ENCODE measurements at places on chromosomes 3 and 15. TPM values are rescaled to one million over a fixed set of nuclear protein-coding genes. Genes with fewer than 3 reads are reported as not detected.

Gene C2CD4A
- not detected for total RNA-seq

Gene VIPR1
- 2.4 TPM for total RNA-seq

Gene INTS14
- total RNA-seq = 23.5 TPM

Gene MYEF2
- total RNA-seq = 10.7 TPM

Gene MNS1
- total RNA-seq = not detected

Gene ZNF860
- not detected for total RNA-seq

Gene SCG3
- not detected for total RNA-seq

- no peak overlapping the region for H3K4me3 ChIP-seq
- no peaks in the 10 kb centered on the region for H3K27me3 ChIP-seq
- peaks cover 6% of the 10 kb centered on the region for H3K36me3 ChIP-seq
- no peaks in the 10 kb centered on the region for H3K4me1 ChIP-seq
- no peak for DNase-seq
Observed at GRCh38 chr3:183931881-183932280, 47.2 kb upstream of the PARL start.

DNA sequence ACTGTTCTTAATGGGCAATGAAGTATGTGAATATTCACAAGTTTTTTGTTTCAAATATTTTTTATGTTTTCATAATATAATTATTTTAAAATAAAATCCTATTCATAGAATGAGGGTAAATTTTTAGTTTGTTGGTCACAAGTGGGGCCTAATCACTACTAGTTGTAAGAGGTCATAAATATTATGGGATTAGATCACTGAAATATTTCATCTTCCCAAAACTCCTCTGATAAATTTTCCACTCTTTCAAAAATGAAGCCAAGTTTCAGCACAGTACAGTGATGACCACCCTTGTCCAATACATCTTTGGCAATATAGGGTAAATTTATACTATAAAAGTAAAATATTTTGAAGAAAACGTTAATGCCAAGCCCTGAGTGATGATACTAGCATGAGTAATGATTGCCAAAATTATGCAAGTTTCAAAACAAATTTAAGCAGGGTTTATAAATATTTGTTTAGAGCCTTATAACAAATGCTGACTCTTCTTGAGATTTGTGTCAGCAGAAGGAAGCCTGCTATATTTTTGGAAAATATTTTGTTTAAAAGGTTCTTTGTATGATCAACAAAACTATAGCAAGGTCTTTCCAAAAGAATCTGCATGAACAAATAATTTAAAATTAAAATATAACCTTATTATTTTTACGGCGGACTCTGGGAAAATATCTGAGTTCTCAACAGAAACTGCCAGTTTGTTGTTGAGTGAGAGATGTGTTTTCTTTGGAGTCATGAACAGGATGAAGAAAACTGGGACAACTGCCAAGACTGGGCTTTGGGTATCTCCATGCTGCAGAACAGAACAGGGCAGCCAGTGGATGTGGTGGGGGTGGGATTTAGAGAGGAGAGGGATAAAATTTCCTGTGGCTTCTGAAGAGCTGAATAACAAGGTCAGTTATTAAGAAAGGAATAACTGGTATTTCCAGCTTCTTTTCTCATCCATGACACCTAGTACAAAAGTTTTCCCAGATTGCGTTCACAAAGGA lies 17.9 kb upstream of the TM4SF1 start:
- no peaks in the 10 kb centered on the region for H3K4me1 ChIP-seq
- H3K4me3 ChIP-seq = no peak overlapping the region
- no peaks in the 10 kb centered on the region for H3K36me3 ChIP-seq
- DNase-seq = no peak

- no peak for DNase-seq
- no peaks in the 10 kb centered on the region for H3K27me3 ChIP-seq
- no peaks in the 10 kb centered on the region for H3K4me1 ChIP-seq
- no peaks in the 10 kb centered on the region for H3K36me3 ChIP-seq
- H3K27ac ChIP-seq = no peak overlapping the region
- H3K4me3 ChIP-seq = no peak overlapping the region
Observed at GRCh38 chr3:78801926-78802561, 965.8 kb downstream of the ROBO1 start.

DNA sequence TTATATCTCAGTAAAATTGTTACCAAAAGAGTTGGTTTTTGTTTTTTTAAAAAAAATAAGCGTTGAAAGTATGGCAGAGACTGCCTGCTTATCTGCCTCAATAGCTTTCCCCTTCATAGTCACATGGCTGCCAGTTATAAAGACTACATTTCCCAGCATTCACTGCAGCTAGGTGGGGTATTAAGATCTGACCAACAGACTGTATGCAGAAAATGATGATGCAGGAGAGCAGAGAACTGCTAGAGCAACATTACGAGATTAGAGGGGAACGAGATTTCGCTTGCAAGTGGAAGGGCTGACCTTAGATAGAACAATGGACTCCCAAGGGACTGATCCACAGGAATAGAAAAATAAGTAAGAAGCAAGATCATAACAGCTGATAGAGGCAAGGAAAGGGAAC lies 14.3 kb downstream of the RHOA start:
- peaks cover 23% of the 10 kb centered on the region for H3K36me3 ChIP-seq
- H3K4me1 ChIP-seq = peaks cover 63% of the 10 kb centered on the region
- H3K4me3 ChIP-seq = no peak overlapping the region
- peak; percentile 46 for DNase-seq
- no peak overlapping the region for H3K27ac ChIP-seq
- H3K27me3 ChIP-seq = no peaks in the 10 kb centered on the region

DNA sequence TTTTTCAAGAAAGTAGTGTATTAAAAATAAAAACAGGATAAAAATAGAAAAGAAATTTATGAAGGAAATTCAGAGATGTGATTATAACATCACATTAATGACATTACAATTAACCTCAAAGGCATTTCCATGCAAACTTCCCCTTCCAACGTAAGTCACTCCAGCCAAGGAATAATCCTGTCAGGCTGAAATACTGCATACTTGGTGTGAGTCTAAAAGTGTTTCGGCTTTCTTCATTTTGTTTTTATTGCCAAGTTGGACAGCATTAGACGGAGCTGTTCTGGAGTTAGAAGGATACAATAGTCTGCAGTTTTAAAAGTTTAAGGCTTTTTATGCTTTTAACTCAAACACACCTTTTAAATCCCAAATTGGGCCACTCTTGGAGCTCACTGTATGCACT lies 435.0 kb downstream of the MECOM start:
- H3K4me1 ChIP-seq = no peaks in the 10 kb centered on the region
- no peak overlapping the region for H3K4me3 ChIP-seq
- DNase-seq = no peak
- no peaks in the 10 kb centered on the region for H3K27me3 ChIP-seq
- H3K27ac ChIP-seq = no peak overlapping the region

- DNase-seq = no peak
- H3K27me3 ChIP-seq = no peaks in the 10 kb centered on the region
- H3K27ac ChIP-seq = no peak overlapping the region
- peaks cover 8% of the 10 kb centered on the region for H3K4me1 ChIP-seq
Observed at GRCh38 chr3:101690972-101691371, 4.5 kb upstream of the RPL24 start.

- H3K4me1 ChIP-seq = no peaks in the 10 kb centered on the region
- no peak overlapping the region for H3K4me3 ChIP-seq
- H3K27me3 ChIP-seq = no peaks in the 10 kb centered on the region
- H3K27ac ChIP-seq = no peak overlapping the region
Observed at GRCh38 chr3:105222568-105223093, 144.1 kb upstream of the ALCAM start.

GRCh38 chr15:51049081-51049480 lies 45.6 kb downstream of the TNFAIP8L3 start:
- H3K36me3 ChIP-seq = no peaks in the 10 kb centered on the region
- no peaks in the 10 kb centered on the region for H3K4me1 ChIP-seq
- H3K4me3 ChIP-seq = no peak overlapping the region
- H3K27me3 ChIP-seq = no peaks in the 10 kb centered on the region

DNA sequence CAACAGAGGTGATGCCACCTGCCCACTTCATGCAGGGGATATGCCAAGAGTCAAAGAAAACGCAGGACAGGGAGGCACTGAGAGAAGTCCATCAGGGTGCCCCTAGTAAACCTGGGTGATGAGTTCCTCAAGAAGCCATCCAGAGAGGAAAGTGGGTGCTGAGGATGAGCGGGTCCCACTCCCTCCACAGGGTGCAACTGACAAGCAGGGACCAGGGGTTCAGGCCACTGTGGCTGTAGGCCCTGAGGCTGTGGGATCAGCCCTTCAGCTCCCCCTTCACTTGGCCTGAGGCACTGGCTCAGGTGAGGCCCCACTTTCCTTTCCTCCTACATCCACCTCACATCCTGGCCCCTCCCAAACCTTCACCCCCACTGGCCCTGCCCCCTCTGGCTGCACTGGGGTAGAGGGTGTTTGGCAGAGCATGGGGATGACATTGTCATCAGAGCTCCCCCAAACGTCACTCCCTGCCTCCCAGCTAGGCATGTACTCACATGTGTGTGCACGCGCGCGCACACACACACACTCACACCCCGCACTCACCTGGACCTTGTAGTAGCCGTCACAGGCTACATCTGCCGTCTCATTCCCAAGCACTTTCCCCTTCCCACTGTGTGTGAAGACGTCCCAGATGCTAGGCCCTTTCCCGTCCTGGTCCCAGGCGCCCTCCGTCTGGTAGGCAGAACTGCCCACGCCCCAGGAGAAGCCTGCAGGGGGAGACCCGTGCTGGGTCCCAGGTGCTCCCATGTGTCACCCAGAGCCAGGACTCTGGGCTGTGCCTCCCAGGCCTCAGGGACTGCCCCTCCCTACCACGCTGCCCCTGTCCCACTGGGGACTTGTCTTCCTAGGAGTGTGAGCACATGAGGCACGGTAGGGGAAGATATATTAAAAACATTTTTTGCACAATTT lies 1.4 kb downstream of the LCTL start:
- no peaks in the 10 kb centered on the region for H3K36me3 ChIP-seq
- H3K4me1 ChIP-seq = peaks cover 6% of the 10 kb centered on the region
- no peak overlapping the region for H3K4me3 ChIP-seq
- DNase-seq = no peak
- H3K27me3 ChIP-seq = no peaks in the 10 kb centered on the region

DNA sequence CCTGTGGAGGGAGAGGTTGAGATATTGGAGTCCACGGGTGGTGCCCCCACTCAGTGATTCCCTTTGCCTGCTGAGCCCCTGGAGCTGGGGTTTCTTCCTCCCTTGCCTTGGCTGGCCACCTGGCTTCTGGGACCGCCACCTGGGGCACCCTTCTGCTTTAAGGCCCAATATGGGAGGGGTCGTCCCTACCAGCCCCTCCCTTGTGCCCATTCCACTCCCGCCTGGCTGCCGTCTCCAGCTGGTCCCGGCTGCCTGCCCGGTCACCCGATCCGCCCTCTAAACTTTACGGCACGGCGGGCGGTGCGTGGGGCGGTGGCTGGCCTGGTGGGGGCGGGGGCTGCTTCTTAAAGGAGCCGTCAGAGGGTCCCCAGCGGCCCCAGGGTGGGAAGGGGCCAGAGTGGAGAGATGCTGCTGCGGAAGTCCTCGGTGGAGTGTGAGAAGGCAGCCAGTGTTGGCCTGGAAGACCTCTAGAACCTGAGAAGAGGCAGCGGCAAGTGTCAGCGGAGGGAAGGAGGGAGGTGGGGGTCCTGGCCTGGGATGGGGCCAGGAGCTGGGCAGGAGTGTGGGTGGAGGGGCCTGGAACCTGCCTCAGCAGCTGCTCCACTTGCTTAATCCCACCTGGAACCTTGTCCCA lies 1.6 kb upstream of the SEMA3B start:
- no peak overlapping the region for H3K27ac ChIP-seq
- no peaks in the 10 kb centered on the region for H3K4me1 ChIP-seq
- no peaks in the 10 kb centered on the region for H3K36me3 ChIP-seq
- no peak for DNase-seq
- H3K27me3 ChIP-seq = peaks cover 3% of the 10 kb centered on the region

- DNase-seq = no peak
- H3K36me3 ChIP-seq = no peaks in the 10 kb centered on the region
- H3K4me3 ChIP-seq = peak overlapping the region; percentile 59
Observed at GRCh38 chr15:57298843-57299550, 77.3 kb upstream of the CGNL1 start.

DNA sequence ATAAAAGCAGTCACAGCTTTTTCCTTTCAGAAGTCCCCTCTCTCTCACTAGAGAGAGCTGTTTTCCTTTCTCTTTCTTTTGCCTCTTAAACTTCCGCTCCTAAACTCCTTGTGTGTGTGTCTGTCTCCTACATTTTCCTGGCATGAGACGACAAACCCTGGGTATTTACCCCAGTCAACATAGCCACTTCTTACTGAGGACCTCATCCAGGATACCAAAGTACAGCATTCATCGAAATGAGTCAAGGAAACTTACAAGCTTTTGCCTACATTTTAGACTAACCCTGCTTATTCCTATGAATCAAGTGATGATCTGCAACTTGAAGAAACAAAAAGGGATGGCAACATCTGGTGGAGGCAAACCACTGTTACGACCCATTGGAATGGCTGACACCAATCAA lies 16.7 kb downstream of the PATL2 start:
- H3K27me3 ChIP-seq = no peaks in the 10 kb centered on the region
- no peak for DNase-seq
- H3K36me3 ChIP-seq = no peaks in the 10 kb centered on the region
- no peak overlapping the region for H3K27ac ChIP-seq
- H3K4me3 ChIP-seq = no peak overlapping the region
- peaks cover 7% of the 10 kb centered on the region for H3K4me1 ChIP-seq

- no peak overlapping the region for H3K4me3 ChIP-seq
- no peak for DNase-seq
- H3K4me1 ChIP-seq = peaks cover 8% of the 10 kb centered on the region
Observed at GRCh38 chr3:129348734-129349133, 70.1 kb downstream of the HMCES start.

DNA sequence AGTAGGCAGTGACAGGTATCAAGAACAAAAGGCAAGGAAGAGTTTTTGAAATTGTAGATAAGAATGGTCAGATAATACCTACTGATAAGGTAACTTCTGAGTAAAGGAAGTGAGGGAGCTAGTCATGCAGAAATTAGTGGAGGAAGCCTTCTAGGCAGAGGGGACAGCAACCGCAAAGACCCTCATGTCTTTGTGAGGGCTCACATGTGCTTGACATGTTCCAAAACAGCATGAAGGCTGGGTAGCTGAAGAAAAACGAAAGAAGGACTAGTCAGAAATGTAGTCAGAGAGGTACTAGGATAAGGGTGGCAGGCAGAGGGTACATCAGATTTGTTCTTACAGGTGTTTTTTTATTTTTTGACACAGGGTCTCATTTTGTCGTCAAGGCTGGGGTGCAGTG lies 5.3 kb downstream of the SIN3A start:
- no peak overlapping the region for H3K27ac ChIP-seq
- peaks cover 12% of the 10 kb centered on the region for H3K36me3 ChIP-seq
- H3K4me3 ChIP-seq = no peak overlapping the region
- H3K27me3 ChIP-seq = no peaks in the 10 kb centered on the region
- H3K4me1 ChIP-seq = peaks cover 16% of the 10 kb centered on the region
- DNase-seq = peak; percentile 22

GRCh38 chr3:7788881-7789280 lies 712.7 kb upstream of the LMCD1 start:
- H3K27ac ChIP-seq = no peak overlapping the region
- H3K4me1 ChIP-seq = no peaks in the 10 kb centered on the region
- DNase-seq = no peak
- H3K27me3 ChIP-seq = no peaks in the 10 kb centered on the region
- no peaks in the 10 kb centered on the region for H3K36me3 ChIP-seq

- no peak overlapping the region for H3K27ac ChIP-seq
- DNase-seq = no peak
- H3K4me1 ChIP-seq = no peaks in the 10 kb centered on the region
- peaks cover 22% of the 10 kb centered on the region for H3K36me3 ChIP-seq
- no peak overlapping the region for H3K4me3 ChIP-seq
- no peaks in the 10 kb centered on the region for H3K27me3 ChIP-seq
Observed at GRCh38 chr3:183980403-183980802, 37.3 kb downstream of the ABCC5 start.
